Foreskin melanocyte (primary cell): ENCODE measurements at places on chromosomes 13 and 19.

- no peak for DNase-seq
Observed at GRCh38 chr19:7544626-7545025, 9.1 kb downstream of the PNPLA6 start.

- DNase-seq = no peak
Observed at GRCh38 chr13:24659239-24659638, 21.0 kb upstream of the ATP12A start.

GRCh38 chr19:28023064-28023463, 1189.9 kb downstream of the UQCRFS1 start:
- no peak for DNase-seq

- no peak for DNase-seq
Observed at GRCh38 chr13:86840250-86841191, 830.6 kb upstream of the SLITRK5 start.

GRCh38 chr19:3098141-3098514, 4.0 kb downstream of the GNA11 start:
- DNase-seq = peak; percentile 42

DNA sequence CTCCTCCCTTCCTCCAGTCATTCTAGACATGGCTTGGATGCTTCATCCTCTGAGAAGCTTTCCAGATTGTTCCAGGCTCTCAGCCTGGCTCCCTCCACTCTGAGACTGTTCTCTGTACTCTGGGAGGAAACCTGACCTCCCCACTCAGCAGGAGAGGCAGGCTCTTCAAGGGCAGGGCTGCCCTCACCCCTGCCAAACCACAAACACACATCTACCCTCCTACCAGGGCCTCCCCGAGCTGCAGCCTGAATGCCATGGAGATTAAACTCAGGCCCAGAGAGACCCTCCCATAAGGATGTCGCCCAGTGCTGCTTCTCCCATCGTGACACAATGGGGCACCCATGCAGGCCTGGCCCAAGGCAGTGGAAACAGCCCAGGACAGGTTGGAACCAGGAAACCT, 16.2 kb downstream of the NUMBL start:
- DNase-seq = no peak

- DNase-seq = no peak
Observed at GRCh38 chr19:11375143-11375948, 880 bp downstream of the SWSAP1 start.

DNA sequence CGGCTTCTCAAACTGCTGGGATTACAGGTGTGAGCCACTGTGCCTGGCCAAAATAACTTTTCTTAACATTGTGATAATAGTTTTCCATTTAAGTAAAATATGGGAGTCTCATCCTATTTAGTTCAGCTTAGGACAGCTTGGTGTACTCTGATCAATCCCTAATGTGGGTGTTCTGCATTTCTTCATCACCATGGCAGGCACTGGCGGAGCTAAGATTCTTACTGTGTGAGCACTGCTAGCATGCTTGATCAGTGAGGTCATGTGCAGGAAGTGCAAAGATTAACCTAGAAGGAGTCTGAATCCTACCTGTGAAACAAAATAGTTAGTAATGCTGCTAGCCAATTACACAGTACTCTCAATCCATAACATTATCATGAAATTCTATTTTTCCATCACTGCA, 1684.2 kb upstream of the SLC10A2 start:
- no peak for DNase-seq

DNA sequence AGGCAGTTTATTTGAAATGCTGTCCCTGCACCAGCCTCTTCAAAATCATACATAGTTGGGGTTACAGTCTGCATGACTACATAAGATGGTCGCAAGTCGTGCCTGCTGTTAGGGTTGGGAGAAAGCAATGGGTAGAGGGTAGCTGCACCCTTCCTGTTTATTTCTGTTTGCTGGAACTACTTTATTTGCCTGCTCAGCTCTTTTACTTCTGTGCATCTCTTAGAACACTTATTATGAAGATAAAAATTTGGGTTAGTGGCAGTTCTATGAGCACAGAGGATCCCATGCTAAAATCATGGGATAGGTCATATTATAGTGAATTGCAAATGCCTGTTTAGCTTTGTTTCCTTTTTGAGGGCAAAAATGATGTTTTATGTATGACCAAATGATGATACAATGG, 160.1 kb downstream of the MYO16 start:
- DNase-seq = no peak

- DNase-seq = no peak
Observed at GRCh38 chr13:24022568-24022967, 125.3 kb upstream of the C1QTNF9B start.

- peak; percentile 1 for DNase-seq
Observed at GRCh38 chr19:39645800-39646411, 9.8 kb upstream of the LGALS16 start.

DNA sequence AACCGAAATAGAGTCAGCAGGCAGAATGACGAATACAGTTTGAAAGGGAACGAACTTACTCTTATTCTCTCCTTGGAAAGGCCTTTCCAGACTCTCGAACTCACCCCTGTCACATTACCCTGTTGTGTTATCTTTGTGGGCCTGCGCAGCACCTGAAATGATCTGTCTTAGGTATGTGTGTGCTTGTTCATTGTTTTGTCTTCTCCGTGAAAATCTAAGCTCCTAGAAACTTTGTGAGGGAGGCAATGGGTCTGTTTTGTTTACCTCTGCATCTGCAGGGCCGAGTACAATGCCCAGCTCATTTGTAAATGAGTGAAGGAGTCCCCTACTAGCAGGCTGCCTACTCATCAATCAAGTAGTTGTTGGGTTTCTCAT, 19.6 kb downstream of the HMGB1 start:
- DNase-seq = no peak

- DNase-seq = no peak
Observed at GRCh38 chr19:30074741-30075715, 133.0 kb downstream of the URI1 start.

DNA sequence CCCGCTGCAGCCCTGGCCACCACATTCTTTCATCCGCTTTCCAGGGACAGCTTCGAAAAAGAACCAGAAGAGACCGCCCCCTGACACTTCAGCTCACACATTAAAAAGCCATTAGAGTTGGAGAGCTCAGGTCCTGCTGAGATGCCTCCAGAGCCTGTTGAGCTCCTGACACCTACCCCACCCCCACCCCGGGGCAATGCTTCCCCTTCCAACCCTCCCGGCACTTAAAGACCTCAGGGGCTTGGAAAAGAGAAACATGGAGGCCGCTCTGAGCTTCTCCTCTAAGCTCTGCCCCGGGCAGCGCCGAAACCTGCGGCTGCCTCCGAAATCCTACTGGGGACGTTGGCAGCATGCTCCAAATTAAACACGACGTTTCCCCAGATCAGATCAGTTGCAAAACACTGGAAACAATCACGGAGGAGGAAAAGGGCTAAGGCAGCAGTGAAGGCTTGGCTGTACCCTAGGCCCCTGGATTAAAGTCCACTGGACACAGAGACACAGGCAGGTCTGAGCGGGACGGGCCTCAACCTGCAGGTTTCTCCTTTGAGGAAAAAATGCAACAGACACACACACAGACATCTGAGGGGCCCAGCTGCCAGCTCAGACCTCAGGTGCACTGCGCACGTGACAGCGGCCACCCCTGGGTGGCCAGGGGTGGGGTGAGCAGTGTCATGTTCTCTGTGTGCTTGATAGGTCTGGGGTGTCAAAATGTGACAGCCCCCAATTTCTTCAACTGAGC, 9.6 kb downstream of the SH3GL1 start:
- DNase-seq = no peak

DNA sequence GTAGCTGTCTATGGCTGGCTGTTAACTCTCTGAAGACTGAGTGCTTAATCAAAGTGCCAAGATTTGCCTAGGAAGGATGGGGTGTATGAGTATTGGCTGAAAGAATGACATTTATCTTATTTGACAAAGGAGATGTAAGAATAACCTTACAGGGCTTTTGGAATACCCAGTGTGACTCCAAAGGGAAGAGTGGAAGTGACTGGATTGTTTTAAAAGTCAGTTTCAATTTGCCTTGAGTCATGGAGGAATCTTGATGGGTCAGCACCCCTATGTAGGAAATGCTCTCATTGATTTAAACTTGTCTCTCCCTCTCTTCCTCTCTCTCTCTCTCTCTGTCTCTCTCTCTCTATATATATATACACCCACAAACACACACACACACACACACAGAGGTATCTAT, 118.4 kb upstream of the CLDN10 start:
- DNase-seq = no peak

GRCh38 chr13:83633746-83634145, 248.5 kb downstream of the SLITRK1 start:
- DNase-seq = no peak

DNA sequence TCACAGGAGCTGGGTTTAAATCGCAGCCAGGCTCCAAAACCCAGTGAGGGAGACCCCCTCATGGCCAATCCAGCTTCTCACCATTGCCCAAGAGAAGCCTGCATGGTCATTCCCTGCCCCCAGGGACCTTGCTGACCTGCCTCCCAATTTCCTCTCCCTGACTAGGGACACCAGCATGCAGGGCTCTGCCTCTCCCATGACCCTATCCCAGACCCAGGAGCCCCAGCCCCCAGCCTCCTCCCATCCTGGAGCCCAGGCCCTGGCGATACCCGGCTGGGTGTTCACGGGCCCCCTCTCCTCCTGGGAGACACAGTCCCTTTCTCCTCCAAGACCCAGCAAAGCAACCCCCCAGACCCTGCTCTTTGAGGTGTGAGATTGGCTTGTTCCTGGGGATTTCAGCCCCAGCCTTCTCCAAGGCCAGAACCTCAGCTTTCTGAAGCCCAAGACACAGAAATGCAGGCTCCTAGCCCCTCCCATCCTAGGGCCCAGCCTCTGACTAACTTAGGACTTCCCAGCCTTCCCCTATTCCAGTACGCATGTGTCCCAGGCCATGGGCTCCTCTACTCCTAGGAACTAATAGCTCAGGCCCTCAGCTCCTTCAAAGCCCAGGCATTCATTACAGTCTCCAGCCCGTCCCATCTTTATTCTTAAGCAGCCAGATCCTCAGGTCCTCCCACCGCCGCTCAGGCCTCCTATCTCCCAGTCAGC, 1.1 kb downstream of the GYS1 start:
- DNase-seq = no peak

DNA sequence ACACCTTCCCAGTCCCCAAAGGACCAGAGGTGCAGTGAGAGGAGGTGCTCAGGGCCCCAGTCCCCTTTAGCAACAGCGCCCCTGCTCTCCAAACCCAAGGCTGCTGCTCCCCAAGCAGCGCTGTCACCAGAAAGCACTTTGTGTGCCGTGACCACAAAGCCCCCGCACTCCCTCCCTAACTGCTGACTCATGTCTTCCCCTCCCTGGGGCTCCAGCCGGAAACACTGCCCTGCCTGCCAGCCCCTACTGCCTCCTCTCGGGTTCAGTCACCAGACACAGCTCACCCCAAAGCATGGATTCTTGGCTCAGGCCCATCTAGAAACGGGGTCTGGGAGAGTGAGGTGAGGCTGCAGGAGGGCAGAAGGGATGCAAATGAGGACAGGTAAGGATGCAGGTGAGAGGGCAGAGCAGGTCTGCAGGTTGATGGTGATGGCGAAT, 4.9 kb upstream of the TNFSF14 start:
- DNase-seq = peak; percentile 40

DNA sequence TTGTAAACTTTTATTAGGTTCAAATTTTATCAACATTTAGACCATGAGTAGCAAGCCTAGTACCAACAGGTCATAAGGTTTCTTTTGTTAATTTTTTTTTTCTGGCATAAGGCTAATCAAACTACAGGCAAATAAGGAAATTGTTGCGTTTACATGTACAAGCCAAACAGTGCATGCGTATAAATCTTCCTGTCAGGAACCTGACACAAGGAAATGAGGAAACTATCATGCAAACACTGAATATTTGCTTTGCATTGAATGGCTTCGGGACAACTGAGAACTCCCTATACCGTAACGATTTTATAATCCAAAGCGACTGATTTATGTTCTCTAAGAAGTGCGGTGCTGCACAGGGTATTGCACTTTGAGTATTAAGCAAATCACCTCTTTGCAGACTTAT, 133.0 kb upstream of the TRPC4 start:
- DNase-seq = no peak

DNA sequence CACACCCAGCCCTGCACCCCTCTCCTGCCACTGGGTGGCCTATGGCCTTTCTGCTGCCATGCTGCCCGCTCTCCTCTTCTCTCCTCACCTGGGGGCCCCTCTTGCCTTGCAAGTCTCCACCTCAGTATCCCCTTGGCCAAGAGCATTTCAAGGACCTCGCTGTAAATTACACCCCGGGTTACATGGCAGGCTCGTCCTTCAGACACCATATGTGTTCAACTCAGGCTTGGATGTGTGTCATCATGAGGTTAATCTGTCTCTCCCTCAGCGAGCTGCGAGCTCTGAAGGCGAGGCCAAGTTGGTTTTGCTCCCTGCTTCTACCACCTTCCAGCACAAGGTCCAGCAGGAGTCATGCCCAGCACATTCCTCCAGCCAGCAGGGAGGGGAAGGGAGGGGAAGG, 74.8 kb upstream of the TM9SF2 start:
- no peak for DNase-seq

DNA sequence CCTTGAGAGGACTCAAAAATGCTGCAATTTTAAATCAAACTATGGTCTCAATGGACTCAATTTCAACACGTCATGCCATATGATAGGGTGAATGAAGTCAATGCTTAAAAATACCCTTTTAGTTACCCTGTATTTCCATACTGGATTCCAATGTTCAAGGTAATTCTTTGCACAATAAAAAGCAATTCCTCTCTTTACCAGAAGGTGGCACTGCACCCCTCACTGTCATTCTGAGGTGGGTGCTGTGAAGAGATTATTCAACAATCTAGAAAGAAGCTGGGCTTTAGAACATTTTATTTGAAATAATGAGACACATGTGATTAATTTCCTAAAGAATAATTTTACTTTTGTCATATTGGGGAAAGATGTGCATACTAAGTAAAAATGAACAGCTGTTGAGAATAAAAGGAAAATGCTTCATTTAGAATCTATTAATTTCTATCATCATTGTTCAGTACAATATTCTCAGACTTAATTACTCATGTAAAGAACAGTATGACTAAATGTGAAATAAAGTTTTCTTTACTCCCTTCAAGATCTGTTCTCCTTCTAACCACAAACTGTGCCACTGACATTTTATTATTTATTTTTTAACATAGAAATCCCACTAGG, 789.1 kb downstream of the GPC5 start:
- peak; percentile 12 for DNase-seq
